Activated T-helper 2 cell treated with anti-CD3 and anti-CD28 coated beads, Interferon-gamma antibody, Interleukin-2, Interleukin-4, amounts not matched to agents 10 μg/mL and 5 μg/mL and 100 μg/mL, durations not matched to agents 14 hours and 24 hours and 36 hours (primary cell): ENCODE measurements at places on chromosomes 7 and 10.

- DNase-seq = no peak
Observed at GRCh38 chr7:157751406-157751805, 414.6 kb downstream of the DNAJB6 start.

DNA sequence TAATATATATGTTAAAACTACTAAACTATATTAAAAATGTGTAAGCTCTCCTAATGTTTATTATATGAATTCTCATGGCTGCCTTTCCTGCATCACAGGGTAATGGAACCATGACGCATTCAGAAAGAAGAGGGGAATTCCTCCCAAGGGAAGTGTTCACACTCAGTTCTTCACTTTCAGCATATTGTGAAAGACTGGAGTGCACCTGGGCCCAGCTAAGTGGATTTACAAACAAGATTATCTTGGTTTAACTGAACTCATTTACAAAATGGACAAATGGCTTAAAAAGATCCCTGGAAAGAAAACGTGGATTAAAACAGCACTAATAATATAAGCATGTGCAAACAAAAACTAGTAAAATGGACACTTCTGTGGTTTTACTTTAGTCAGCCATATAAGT lies 149.8 kb downstream of the DOCK4 start:
- DNase-seq = no peak

DNA sequence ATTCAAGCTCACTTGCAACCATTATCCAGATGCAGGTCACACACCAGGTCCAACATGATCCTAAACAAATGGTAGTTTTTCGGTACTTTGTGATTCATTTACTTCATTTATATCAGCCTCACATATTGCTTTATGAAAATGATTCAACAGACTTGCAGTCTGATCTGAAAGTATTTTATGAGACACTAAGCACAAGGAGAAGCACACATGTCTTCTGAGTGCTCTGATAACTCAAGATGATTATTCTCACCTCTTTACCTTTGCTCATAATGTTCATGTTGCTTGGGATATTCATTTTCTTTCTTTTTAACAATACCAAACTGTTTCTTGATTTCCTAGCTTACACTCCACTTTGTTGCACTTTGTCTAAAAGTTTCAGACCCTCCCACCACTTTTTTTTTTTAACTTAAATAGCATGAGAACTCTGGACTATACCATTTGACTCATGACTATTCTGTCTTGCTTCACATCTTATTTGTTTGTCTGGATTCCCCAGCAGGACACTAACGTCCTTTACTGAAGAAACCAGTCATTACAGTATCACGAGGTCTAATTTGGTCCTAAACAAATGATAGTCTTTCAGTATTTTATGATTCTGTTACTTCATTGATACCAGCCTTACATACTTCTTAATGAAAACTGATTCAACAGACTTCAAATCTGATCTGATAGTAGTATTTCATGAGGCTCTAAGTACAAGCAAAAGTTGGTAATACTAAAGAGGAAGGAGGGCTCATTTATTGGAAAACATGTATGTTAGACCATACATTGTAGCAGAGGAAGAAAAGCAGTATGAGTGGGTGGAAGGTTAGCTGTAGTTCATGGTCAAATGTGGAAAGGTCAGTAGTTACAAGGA lies 171.8 kb upstream of the AHR start:
- no peak for DNase-seq

GRCh38 chr10:79361726-79362397 lies 14.6 kb downstream of the PPIF start:
- DNase-seq = no peak

GRCh38 chr10:132022241-132022640 lies 40.5 kb upstream of the BNIP3 start:
- no peak for DNase-seq

GRCh38 chr7:787332-788240 lies 44.7 kb upstream of the SUN1 start:
- no peak for DNase-seq

DNA sequence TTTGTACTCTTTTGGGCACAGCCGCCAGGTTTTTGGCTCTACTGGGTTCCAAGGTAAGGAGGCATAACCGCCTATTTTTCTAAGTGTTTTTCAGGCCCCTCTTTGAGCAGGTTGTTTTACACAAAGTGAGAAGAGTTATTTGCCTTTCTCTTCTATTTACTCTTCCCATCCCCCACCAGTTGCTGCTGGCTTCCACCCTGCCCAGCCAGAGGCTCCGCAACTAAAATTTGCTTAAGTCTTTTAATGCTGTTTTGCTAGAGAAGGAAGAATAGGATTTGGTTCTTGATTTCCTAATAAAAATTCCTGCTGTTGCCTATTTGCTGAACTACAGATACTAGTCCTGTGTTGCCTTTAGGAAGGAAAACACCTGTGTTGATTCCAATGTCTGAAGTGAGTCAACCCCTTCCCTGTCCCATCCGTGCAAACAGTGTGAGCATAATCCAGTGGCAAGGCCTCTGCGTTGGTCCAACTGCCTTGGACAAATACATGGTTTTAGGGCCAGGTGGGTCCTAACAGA lies 1.9 kb downstream of the PLA2G12B start:
- no peak for DNase-seq

DNA sequence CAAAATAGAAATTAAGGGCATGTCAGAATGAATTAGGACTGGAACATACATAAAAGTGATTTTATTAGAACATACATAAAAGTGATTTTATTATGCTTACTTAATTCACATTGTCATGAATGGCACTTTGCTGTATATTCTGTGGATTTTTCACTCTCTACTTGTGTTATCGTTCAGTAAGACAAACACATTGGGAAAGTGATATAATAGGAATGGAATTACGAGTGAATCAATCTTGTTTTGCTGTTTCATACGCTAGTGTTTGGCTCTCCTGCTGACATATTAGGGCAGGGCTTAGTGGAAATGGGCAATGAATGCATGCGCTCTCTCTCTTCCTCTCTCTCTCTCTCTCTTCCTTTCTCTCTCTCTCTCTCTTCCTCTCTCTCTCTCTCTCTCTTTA lies 561.1 kb downstream of the ACTR3B start:
- no peak for DNase-seq

DNA sequence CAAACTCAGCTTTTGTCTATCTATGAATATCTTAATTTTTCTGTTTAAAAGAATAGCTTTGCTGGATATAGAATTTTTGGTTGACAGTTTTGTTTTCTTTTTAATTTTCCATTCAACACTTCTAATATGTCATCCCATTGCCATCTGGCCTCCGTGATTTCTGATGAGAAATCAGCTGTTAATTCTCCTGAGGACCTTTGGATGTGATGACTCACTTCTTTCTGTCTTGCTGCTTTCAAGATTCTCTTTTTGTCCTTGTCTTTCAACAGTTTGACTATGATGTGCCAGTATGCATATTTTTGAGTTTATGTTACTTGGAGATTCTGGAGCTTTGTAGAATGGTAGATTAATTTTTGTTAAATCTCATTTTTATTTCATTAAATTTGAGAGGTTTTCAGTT lies 38.4 kb downstream of the ZNF518A start:
- DNase-seq = no peak

- DNase-seq = no peak
Observed at GRCh38 chr10:48612236-48612943, 7.5 kb upstream of the ARHGAP22 start.

DNA sequence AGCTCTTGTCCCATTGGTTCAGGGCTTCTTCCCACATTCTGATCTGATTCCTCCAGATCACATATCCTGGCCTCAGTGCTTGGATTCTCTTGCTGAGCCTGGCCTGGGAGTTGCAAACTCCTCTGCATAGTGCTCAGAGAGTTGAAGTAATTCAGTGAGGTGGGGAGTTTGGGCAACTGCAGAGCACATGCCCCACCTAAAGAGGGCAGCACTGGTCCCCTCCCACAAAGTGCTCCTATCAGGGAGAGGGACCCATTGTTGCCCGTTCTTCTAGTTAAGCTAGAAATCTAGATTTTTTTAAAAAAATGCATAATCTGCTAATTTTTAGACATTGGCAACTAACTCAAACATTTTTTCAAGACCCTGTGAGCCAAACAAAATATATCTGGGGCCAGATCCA lies 45.1 kb downstream of the CHN2 start:
- no peak for DNase-seq

DNA sequence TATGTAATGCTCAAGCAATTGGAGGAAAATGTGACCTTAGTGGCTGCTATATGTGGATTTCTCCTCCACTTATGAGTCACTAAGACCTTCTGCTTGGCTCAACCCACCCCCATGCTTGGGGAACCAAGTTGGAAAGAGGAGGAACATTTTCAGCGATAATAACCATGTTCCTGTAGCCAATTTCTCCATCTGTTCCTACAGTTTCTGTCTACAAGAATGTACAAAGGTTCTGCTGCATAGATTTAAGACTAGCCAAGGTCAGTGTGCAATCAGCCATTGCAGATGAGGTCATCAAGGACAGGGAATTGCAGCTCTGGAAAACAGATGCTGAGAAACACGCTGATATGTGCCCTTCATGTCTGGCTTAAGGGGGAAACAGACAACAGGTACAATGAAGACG lies 5.6 kb upstream of the NRCAM start:
- no peak for DNase-seq

- DNase-seq = no peak
Observed at GRCh38 chr7:37027557-37028341, 303.5 kb upstream of the AOAH start.

DNA sequence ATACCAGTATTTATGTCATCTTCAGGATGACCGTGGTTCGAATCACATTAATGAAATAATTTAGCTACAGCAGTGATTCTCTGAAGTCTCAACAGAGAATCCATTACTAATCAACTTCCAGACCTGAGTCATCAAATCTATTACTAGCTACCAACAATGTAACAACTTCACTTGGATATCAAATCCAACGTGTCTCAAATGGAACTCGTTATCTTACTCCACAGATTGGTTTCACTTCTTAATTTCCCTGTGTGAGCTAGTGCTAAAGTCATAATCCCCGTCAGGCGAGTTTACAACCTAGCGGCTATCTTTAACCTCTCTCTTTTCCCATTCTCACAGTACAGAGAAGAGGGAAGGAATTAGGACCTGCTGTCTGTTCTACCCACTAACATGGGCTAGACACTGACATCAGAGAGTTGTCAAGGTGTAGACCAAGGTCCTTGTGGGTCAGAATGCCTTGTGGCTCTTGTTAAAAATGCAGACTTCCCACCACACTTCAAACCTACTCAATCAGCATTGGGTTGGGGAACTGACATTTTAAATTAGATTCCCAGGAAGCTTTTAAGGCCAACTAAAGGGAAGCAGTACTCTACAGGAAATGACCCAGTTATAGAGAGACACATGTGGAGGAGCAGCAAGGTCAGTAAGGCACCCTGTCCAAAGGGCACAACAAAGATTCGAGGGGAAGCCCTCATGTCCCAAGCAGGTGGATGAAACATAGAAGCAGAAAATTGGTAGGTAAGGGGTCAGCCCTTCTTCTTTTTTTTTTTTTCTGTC lies 57.3 kb upstream of the GSAP start:
- no peak for DNase-seq

DNA sequence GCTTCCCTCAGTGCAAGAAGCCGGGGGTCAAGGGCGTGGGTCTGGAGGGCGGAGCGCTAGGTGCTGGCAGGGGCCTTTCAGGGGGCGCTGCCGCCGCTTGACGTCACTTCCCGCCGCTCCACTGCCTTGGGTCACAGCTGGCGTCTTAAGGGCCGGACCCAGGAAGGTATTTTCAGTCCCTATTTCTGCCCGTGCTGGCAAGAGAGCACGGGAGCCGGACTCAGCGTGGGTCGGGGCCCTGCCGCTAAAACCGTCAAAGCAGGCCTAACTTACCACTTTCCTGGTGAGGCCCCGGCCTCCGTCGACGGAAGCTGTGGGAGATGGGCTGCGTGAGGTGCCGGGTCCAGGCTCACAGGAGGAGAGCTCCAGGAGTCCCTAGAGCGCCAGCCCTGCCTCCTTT lies 12.0 kb downstream of the VAX1 start:
- DNase-seq = no peak

DNA sequence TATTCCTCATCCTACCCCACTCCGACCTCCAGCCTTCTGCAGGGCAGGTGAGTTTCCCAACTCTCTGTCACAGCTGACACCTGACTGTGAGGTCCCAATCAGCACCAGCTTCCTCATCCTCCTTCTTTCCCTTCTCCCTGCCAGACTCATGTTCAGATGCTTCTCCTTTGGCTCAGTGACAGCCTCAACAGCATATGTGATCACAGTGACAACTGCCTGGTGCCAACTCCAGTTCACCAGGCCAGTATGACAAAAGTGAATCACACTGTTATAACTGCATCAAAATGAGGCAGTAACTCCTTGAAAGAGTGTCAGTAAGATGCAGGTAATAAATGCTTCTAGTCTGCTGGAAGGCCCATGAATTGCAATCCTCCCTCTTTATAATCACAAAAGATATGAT lies 46.8 kb upstream of the NFE2L3 start:
- no peak for DNase-seq

- DNase-seq = no peak
Observed at GRCh38 chr10:74507951-74508350, 318.4 kb upstream of the KAT6B start.

- no peak for DNase-seq
Observed at GRCh38 chr7:26853788-26854393, 10.5 kb downstream of the SKAP2 start.

DNA sequence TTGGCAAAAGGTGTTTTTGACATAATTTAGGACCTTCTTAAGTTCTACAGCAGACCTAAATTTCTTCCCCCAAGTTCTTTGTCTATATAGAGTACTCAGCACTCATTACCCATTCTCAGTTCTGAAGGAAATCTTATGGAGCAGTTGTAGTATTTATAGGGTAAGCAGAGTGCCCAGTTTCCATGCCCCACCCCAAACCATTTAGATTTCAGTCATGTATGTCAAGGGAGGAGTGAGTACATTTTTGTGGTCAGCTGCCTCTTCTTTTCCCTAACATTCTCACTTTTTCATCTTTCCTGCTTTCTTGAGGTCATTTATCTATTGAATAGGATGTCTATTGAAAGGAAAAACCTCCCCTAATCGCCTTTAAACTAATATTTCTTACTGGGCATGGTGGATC lies 83.3 kb downstream of the KAT6B start:
- no peak for DNase-seq
